Cardiac fibroblast (primary cell): ENCODE measurements at places on chromosomes 3 and 15.

GRCh38 chr3:128994581-128995546 lies 988 bp upstream of the CFAP92 start:
- DNase-seq: no peak

- DNase-seq: peak; percentile 89
Measured at GRCh38 chr15:74406992-74407705, 26.6 kb downstream of the SEMA7A start.

DNA sequence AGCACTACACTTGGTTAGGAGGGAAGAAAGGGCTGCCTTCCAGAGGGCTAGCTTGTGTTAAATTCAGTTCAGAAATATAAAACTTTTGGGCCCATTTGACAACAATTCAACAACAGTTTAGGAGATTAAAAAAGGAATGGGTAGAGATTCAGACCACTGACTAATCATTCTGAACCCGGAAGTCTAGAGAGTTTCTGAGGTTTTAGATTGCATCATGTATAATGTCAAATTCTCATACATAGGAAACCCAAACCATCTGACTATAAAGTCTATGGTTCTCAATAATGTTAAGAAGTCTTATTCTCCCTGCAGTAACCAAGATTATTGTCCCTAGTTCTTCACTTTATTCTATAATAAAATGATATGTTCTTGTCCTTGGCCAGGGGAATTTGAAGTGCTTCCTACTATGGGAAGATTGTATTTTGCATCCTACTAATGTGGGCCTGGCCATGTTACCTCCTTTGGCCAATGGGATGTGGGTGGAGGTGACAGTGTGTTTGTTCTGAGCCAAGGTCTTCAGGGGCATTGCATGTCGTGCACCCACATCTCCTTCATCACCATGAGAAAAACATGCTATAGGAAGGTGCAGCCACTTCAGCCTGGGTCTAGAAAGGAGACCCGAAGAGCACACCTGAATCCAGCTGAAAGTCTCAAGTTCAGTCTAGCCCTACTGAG lies 66.4 kb upstream of the CCNL1 start:
- peak; percentile 42 for DNase-seq

DNA sequence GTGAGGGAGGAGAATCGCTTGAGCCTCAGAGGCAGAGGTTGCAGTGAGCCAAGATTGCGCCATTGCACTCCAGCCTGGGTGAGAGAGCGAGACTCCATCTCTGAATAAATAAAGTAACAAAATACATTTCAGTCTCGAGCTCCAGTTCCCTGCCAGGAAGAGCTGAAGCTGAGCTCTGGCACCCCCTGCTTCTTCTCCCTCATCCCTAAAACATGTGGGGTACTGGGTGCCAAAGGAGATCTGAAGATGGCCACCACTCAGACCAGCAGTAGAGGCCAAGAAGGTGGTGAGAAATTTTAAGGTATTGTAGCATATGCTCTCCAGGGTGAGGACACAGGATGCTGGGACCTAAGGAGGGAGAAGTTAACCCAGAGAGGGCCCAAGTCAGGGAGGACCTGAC lies 75.0 kb upstream of the CGNL1 start:
- DNase-seq: no peak

GRCh38 chr15:89781055-89781454 lies 4.9 kb downstream of the MESP2 start:
- no peak for DNase-seq

GRCh38 chr3:32758375-32758753 lies 59.4 kb upstream of the TRIM71 start:
- no peak for DNase-seq

- no peak for DNase-seq
Measured at GRCh38 chr3:141499284-141499683, 12.5 kb downstream of the RASA2 start.
